ENCODE measurements at places on chromosomes 13 and 19.

GRCh38 chr13:44649104-44649428, 72.9 kb upstream of the TSC22D1 start:
- no peak for DNase-seq

DNA sequence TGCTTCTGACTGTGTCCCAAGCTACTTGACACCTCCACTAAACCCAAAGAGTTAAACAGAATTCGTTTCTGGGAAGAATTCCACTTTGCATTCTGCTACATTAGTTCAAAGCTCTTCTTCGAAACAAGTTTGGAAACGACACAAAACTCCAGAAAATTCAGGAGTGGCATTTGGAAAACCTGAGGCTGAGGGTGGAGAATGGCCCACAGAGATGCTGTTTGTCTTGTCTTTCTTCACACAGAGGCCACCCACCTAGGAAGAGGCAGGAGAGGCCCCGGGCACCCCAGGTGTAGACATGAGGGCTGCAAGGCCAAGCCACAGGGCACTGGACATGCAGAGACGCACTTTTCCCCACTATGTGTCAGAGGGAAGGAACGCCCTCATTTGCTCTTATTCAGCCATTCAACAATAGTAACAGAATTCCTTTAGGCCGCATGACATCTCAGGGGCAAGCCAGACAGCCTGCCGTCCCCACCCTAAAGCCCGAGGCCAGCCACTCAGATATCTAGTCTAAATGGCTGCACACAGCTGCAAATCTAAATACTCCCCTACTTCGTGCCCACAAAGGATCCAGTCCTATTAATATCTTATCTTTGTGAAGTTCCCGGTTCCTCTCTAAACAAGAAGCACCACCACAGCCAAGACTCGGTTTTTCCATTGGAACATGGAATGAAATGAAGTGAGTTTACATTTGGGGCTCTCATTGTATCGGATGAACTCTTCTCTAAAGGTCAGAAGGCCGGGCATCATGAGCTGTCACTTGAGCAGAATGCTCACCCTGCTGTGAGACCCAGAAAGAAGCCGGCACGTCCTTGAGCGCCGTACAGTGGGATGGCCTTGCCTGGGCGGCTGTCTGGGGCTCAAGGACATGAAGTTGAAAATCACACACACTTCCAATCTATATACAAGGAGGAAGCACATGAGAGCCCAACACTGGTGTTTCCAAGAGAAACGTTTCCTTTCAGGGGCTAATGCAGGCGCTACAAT, 19.8 kb downstream of the COL4A1 start:
- DNase-seq, result no peak

DNA sequence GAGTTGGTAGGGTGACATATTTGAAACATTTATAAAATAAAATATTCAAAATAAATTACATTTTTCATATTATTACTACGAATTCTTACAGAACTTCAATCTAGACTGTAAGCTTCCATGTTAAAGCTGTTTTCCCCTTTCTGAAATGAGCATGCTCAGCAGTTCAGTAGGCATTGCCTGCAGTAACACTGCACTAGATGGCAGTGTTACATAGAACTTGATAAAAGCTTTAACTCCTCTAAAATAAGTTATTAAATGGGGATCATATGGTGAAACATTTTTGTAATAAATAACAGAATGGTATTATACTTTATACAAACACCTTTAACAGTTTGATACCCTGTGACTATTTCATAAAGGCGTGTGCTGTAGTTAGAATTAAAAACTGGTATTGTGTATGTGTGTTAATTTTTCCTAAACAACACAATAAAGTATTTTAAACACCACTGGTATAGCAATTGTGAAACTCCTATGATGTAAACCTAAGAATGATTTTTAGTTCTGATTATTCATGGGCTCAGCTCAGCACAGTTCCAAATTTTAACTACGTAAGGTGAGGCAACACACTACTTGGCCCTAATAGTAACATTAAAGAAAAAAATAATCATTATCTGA, 11.6 kb upstream of the GPR18 start:
- DNase-seq, result peak; percentile 59

DNA sequence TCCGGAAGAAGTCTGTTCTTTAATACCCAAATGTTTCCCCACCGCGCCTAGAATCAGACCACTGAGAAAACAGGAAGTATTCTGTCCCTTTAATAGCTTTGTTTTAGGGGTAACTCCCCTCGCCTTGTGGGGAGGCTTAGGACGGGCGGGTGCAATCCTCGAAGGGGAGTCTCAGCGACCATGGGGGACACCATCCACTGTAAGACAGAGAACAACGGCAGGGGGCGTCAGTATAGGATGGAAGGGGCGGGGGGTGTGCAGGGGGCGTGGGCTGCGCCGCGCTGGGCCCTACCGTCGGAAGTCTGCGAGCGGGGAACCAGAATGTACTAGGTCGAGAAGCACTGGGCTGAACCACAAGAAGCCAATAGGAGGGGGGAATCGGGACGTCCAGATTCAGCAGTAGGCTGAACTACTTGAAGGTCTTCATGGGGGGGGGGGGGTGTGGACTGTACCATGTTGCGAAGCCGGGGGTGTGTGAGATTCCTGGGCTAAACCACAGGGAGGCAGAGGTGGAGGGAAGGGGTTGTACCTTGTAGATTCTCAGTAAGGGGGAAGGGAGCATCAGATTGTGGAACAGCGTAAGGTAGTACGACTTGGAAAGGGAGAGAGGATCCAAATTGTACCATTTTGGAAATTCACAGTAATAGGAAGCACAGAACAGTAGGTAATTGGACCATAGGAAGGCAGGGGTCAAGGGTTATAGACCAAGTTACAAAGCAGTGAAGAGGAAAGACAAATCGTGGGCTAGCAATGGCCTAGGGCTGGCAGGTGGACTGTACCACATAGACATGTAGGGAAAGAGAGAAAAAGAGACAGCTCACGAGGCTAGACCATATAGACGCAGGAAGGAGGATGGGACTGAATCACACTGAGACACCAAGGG, 1.0 kb upstream of the DBP start:
- DNase-seq, result peak; percentile 91

DNA sequence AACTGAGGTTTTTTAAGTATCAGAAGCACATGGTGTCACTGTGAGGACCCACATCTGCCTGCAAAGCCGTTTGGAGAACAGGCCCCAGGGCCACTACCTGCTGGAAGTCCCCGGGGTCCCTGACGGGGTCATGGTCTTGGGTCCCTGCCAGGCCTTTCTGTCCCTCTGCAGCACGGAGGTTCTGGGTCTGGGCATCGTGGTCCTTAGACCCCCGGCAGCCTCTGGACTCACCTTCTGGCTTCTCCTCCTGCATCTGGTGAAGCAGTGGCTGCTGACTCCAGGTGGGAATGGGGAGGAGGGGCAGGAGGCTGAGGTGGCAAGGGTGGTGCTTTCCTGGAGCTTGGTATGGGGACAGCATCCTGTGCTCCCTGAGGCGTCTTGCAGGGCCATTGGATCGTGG, 198.6 kb downstream of the TEX29 start:
- no peak for DNase-seq

DNA sequence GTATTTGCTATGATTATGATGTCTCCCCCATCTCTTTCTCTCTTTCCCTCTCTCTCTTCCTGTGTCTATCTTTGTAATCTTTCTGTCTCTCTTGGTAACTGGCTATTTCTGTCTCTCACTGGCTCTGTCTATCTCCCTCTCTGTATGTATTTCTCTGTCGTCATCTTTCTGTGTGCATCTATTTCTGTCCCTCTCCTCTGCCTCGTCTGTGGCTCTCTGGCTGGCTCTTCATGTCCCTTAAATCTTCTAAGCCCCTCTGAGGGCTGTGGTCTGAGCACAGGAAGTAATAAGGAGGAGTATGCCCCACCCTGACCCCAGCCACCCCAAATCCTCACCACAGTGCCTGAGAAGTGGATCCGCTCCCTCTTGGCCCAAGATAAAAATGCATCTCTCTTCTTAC, 104.4 kb downstream of the DNAJC15 start:
- no peak for DNase-seq

DNA sequence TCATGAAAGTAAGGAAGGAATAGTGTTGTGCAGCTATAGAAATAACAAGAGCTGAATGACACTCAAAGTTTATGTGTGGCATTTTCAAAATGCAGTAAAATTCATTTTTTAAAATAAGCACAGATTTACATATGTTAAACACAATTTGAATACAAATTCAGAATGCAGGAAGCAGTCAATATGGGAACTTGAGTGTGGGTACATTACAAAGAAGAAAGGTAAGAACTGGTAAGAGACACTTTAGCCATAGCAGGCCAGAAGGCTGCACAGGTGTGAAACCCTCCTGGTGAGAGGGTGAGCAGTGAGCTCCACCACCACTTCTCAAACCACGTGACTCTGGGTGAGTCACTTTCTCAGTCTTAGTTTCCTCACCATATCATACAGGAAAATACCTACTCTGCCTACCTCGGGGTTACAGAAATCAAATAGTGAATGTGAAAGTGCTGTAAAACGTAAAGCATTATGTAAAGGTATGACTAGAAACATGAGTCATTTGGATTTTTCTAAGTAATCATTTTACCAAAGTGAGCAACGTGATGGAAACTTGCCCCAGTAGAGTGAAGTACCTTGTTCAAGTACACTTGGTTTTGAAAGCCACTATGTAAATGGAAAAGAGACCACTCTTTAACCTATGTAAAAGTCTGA, 40.5 kb downstream of the USP12 start:
- no peak for DNase-seq

- no peak for DNase-seq
Observed at GRCh38 chr19:29393915-29394460, 131.8 kb upstream of the VSTM2B start.

DNA sequence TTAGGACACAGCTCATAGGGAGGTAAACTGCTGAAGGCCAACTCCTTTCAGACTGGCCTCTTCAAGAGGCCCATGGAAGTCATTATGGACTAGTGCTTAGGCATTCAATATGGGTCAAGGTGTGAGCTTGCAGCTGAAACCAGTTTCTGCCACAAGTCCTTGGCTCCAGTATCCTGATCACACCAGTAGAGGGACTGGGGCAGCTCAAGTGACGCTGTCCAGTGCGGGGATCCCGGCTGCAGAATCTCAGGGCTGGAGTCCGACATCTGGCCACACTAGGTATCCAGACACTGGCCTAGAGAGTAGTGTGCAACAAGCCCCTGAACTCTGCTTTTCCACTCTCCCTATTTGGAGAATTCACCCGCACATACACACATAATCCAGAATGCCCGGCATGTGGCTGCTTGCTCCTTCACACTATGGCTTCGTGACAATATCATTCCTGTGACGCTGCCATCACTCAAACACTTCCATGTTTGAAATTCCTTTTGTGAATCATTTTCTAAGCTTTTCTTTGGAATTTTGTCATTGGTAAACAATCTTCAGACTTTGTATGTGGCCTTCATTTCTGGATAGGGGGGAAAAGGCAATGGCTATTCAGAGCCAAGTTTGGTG, 425.1 kb downstream of the EFNB2 start:
- DNase-seq, result no peak

GRCh38 chr13:100646030-100646673, 28.4 kb downstream of the TMTC4 start:
- DNase-seq, result no peak

GRCh38 chr13:47705185-47705584, 295.9 kb downstream of the SUCLA2 start:
- DNase-seq, result no peak

All from erythroblast (primary cell).